ENCODE measurements at places on chromosomes 11 and 22.

GRCh38 chr11:119189393-119189792, 4.1 kb downstream of the NHERF4 start:
- no peak for DNase-seq

GRCh38 chr22:27106985-27107384, 449.6 kb downstream of the MIAT start:
- DNase-seq = no peak

DNA sequence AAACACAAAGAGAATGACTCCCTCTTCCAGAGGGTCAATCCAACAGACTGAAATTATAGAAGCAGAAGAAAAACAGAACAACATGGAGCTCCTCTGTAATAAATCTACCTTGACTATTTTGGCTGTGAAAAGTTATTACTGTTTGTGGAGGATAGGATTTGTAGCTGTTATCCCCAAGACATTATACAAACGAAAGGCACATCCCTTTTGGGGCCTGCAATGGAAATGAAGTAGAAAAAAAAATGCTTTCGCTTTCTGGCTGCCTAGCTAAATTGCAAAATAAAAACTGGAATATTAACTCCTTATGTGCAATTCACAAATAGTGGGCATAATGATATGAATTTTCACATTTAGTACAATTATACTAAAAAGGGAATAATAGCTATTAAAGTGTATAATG, 123.8 kb upstream of the CCDC179 start:
- no peak for DNase-seq

DNA sequence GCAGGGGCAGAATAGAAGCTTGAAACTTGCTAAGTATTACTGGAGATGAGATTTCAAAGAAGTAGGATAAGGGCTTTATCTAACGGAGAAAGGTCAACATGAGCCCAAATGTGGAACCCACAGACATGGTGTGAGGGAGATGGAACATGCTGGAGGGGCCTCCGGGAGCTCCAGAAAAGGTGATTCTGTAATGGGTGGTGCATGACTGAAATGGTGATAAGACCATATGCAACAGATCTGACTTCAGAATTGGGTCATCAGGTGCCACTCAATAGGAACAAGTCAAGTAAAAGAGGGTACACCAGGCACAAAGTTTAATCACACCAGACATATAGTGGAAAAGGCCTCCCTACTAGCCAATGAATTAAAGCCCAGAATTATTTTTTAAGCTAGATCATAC, 7.9 kb upstream of the CEP295 start:
- no peak for DNase-seq

DNA sequence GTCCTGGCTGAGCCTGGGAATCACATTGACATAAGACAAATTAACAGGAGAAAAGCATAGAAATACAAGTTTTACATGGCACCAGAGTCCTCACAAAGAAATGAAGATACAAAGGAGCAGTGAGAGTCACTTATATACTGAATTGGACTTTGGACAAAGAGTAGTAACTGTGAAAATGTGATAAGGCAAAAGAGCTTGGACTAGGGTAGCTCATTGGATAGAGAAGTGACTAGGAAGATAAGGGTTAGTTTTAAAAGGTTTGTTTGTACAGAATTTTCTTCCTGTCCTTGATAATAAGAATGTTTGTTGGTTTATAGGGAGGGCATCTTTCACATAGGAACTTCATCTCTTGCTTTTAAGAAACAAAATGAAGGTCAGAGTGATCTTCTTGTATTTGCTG, 17.9 kb upstream of the NUCB2 start:
- no peak for DNase-seq

- no peak for DNase-seq
Observed at GRCh38 chr11:64004590-64004984, 18.3 kb downstream of the OTUB1 start.

DNA sequence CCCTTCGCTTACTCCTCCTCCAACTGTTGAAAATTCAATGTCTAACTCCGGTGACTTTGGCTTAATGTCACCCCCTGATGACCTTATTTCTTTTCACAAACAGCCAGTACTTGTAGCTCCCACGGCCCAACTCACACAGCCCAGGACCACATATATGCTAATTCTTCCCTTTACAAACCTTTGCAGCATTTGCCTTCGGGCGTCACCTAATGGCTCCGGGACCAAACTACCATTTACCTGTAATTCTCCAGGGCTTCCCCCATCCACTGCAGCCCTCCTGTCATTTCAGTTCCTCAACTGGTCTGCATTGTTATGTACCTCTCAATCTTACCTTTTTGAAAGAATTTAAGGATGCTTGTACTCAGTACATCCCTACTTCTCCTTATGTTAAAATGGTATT, 29.8 kb upstream of the OR56B4 start:
- DNase-seq = no peak

GRCh38 chr11:61328351-61328750, 4.6 kb downstream of the DDB1 start:
- no peak for DNase-seq

GRCh38 chr22:44701824-44702478, at the start of gene PRR5:
PRR5 (plus strand) TSS chr22:44702204; CDS start chr22:44702475, 271 bp downstream.
- peak; percentile 79 for DNase-seq

GRCh38 chr11:74672956-74673692, 58.1 kb downstream of the CHRDL2 start:
- no peak for DNase-seq

GRCh38 chr22:35997438-35997837, 31.2 kb downstream of the RBFOX2 start:
- DNase-seq = no peak

DNA sequence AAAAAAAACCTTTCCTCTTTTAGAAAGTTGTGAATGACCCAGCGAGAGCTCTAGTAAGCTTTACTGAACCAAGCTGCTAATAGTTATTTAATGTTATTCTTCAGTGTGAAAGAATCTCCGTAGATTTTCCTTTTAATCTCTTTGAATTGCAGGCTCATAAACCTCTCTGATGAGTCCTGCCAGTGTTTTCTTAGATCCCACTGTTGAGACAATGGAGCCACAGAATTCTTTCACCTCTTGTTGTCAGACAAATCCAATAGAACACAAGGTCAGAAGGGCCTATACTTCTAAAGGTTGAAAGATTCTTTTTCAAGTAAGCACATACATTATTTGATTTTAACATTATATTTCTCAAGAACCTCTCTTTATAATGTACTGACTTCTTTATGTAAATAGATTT, 52.2 kb downstream of the DNAJC24 start:
- no peak for DNase-seq

- DNase-seq = peak; percentile 80
Observed at GRCh38 chr11:121152764-121153163, 51.7 kb downstream of the TECTA start.

GRCh38 chr22:43168471-43169309, 17.3 kb downstream of the TSPO start:
- DNase-seq = no peak

- no peak for DNase-seq
Observed at GRCh38 chr11:100910808-100911207, 218.8 kb downstream of the PGR start.

GRCh38 chr11:111456086-111456858, 55.9 kb downstream of the BTG4 start:
- DNase-seq = no peak

- DNase-seq = no peak
Observed at GRCh38 chr11:124667601-124668000, 5.9 kb downstream of the SIAE start.

- DNase-seq = no peak
Observed at GRCh38 chr11:120432056-120433018, 79.2 kb upstream of the GRIK4 start.

All from COR-L47 (cell line).